ENCODE measurements at places on chromosomes 13 and 19.

- no peak for DNase-seq
Observed at GRCh38 chr13:72774019-72774418, 7.7 kb downstream of the DIS3 start.

GRCh38 chr13:48504606-48505005 is 28.3 kb downstream of the RCBTB2 start:
- DNase-seq, result peak; percentile 26

DNA sequence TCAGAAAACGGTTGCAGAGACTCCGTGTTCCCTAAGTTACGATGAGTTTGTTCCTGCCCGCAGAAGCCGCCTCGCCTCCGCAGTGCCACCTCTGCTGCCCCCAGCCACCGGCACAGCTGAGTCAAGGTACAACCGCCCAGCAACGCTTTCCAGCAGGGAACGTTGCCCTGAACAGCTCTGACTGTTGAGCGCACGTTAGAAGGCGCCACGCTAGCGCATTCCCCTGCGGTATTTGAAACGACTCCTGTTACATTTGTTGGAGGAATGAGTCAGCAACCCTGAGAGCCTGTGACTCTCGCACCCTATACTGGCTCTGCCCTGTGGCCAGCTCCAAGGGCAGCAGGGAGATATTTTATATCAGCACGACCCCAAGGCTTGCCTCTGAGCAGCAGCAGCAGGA is 302.8 kb downstream of the TEX29 start:
- no peak for DNase-seq

GRCh38 chr13:97938706-97939475 is 14.6 kb upstream of the IPO5 start:
- no peak for DNase-seq
